Foreskin keratinocyte (primary cell): ENCODE measurements at places on chromosomes 7 and 10.

DNA sequence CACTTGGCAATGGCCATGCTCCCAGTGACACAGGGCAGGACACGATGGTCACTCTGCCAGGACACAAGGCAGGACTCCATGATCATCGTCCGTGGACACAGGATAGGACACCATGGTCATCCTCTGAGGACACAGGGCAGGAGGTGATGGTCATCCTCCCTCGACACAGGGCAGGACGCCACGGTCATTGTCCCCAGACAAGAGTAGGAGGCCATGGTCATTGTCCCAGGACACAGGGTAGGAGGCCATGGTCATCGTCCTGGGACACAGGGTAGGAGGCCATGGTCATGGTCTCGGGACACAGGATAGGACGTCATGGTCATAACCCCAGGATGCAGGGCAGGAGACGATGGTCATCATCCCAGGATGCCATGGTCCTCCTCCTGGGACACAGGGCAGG lies 289.2 kb downstream of the TCERG1L start:
- no peak for DNase-seq

DNA sequence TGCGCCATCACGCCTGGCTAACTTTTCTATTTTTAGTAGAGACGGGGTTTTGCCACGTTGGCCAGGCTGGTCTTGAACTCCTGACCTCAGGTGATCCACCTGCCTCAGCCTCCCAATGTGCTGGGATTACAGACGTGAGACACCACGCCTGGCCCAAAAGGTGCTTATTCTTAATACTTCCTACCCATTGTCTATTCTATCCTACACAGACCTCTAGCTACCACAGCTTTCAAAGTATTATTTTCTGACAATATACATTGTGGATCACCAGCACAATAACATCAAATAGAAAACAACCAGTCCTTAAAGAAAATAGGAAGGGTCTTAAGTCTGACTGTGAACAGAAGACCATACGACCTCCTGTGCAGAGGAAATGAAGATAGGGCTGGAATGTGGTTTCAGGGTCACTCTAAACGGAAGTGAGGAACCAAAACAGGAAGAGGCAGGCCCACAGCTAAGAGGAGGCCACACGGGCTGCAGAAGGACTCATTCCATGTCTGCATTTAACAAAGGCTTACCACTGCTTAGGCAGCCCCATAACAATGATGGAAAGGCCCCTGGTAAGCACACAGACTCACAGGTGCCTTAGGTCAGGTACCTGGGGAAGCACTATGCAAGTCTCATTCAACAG lies 115.2 kb downstream of the ZFAND4 start:
- no peak for DNase-seq

DNA sequence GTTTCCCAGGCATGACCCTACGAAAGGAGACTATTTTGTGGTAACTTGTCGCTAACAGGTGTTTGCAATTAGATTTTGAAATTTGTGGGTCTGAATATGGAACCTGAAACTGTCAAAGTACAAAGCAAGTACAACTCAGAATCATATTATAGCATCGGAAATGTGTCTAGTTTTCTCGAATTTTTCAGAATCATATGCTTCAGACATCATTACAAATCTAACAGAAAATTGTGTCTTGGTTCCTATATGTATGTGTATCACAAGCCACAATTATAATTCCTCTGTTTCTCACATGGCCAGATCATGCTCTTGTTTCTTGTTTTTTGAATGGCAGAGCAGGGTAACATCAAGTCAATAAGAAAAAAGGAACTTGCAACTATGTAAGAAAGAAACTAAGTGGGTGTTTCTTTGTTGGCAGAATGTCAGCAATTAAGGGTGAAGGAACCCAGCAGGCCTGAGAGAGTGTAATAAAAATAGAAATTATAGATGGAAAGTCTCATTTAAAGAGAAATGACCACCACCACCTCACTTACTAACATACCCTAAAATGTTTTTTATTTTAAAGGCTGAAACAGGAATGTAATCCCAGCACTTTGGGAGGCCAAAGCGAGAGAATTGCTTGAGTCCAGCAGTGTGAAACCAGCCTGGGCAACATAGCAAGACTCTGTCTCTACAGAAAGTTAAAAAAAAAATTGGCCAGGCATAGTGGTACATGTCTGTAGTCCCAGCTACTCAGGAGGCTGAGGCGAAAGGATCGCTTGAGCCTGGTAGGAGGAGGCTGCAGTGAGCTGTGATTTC lies 51.3 kb downstream of the PRTFDC1 start:
- DNase-seq = no peak

GRCh38 chr10:119817991-119818888 lies 54.4 kb downstream of the MCMBP start:
- peak; percentile 42 for DNase-seq

- DNase-seq = peak; percentile 76
Observed at GRCh38 chr10:4691776-4692175, 134.2 kb upstream of the AKR1E2 start.

GRCh38 chr7:101917566-101917965 lies 100.1 kb downstream of the CUX1 start:
- DNase-seq = no peak

GRCh38 chr7:129607471-129608120 lies 3.9 kb upstream of the NRF1 start:
- DNase-seq = no peak

DNA sequence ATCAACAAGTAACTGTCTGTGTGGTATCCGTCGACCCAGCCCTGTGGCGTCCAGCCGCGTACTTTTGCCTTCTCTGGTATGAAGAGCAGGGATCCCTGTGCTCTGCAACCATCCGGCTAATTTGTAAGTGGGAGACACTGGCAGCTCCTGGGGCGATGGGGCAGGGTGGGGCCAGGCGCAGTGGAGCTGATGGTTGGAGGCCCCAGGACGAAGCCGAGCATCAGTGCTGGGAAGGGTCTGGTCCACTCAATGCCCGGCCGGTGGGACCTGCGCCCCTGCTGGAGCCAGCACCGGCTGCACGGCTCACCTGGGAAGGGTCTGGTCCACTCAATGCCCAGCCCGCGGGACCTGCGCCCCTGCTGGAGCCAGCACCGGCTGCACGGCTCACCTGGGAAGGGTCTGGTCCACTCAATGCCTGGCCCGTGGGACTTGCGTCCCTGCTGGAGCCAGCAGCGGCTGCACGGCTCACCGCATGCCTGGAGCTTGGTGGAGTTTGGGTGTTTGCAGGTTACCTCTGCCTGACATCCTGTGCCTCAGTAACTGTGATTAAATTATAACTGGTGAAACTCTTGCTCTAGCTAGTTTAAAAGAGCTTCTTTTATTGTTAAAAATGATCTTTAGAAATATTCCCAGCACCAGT lies 96.1 kb downstream of the NKX6-2 start:
- no peak for DNase-seq

DNA sequence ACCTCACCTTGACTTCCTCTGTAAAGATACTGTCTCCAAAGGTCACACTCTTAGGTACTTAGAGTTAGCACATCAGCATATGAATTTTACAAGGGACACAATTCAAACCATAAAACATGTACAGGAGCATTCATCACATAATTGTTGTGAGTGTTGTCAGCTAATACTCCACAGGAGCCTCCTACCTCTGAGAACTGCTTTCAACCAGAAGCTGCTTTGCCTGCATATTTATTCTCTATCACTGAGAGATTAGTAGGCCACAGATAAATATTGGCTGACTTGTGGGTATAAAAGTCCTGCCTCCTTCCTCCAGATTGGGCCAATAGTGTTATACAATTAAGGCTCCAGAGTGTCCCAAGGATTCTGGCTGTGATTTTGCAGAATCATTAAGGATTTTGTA lies 1207.0 kb downstream of the XPNPEP1 start:
- DNase-seq = no peak

- DNase-seq = no peak
Observed at GRCh38 chr7:75054744-75055143, 18.9 kb downstream of the RCC1L start.

DNA sequence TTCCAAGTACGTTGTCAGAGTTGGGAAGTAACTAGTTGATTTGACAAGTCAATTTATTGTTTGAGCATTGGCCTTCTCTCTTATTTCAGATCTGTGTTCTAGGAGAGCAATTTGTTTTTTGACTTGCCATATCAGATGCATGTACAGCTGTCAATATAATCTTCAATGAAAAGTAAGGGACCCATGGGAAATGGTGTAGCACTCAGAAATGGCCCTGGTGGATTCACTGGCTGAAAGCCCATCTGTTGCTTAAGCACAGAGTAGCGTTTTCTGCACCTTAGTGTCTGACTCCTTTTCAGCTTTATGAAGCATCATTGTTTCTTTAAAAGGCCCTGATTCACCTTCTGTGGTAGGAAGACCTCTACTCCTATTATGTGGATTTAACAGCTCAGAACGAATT lies 10.2 kb downstream of the GARS1 start:
- no peak for DNase-seq

- no peak for DNase-seq
Observed at GRCh38 chr7:140982508-140982907, 32.2 kb downstream of the MRPS33 start.

DNA sequence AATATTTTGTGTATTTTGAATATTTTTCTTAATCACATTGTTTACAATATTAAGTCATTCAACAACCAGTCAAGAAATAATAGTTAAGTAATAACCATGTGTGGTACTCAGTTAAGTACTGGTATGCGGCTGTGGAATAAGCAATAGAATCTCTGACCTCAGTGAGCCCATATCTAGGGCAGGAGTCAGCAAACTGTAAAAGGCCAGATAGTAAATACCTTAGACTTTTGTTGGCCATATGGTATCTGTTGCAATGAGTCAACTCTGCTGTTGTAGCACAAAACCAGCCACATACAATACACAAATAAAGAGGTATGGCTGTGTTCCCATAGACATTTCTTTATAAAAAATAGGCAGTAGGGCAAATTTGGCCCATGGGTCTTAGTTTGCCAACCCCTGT lies 311.6 kb upstream of the SEMA3A start:
- no peak for DNase-seq

GRCh38 chr10:17891435-17891834 lies 60.3 kb upstream of the SLC39A12 start:
- DNase-seq = no peak

DNA sequence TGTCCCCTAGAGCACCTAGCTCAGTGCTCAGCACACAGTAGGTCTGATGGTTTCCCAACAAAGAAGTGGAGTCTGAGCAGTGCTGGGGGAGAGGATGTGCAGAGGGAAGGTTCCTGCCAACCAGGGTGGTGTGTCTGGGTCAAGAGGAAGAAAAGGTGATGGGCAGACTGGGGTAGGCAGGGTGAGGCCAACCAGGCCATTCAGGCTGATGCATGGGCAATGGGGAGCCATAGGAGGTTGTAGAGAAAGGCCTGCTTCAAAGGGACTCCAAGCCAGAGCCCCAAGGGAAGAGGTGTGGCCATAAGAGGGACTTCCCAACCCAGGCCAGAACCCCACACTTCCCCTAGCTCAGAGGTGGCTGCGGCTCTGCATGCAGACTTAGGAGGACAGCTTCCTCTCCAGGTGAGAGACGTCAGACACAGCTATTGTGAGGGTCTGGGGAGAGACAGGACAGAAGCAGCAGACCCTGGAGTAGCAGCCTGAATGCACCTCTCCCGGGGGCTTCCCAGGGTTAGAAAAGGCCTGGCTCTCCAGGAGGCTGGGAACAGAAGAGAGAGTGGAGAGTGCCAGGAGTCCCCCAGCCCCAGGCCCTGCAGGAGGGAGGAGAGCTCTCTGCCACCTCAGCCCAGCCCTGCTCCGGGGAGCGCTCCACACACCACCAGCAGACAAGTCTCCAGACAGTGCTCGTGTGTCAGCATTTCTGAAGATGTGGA lies 87.4 kb upstream of the ZMIZ1 start:
- no peak for DNase-seq

DNA sequence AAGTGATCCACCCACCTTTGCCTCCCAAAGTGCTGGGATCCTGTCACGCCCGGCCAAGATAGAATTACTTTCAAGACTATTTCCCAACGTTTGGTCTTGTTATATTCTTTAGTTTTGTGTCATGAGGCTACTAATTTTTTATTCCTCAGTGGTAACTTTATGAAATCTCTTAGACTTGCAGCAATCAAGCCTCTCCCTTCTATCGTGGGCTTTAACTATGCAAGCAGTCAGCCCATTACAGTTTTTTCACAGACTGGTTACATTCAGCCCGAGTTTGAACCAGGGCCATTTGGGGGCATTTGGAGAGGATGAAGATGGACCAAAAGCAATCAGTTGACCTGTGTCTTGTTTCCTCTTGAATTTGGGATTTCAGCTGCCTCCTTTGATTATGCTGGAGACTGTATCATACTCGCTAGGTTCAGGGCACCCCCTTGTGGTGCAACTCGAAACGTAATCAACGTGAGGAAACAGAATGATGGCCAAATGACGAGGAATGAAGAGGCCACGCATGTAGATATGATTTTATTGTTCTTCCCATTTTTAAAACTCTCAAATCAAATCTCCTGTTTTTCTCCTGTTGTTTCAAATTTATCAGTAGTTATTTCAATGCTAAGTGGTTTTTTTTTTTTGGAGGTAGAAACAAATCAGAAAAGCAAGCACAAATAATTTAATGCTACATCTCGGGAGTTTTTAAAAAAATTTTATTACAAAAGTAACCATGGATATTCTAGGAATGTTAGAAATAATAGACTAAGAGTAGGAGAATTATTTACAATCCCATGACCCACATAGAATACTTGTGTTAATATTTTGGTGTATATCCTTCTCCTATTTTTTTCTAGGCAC lies 151.6 kb downstream of the KIAA1217 start:
- DNase-seq = peak; percentile 57

DNA sequence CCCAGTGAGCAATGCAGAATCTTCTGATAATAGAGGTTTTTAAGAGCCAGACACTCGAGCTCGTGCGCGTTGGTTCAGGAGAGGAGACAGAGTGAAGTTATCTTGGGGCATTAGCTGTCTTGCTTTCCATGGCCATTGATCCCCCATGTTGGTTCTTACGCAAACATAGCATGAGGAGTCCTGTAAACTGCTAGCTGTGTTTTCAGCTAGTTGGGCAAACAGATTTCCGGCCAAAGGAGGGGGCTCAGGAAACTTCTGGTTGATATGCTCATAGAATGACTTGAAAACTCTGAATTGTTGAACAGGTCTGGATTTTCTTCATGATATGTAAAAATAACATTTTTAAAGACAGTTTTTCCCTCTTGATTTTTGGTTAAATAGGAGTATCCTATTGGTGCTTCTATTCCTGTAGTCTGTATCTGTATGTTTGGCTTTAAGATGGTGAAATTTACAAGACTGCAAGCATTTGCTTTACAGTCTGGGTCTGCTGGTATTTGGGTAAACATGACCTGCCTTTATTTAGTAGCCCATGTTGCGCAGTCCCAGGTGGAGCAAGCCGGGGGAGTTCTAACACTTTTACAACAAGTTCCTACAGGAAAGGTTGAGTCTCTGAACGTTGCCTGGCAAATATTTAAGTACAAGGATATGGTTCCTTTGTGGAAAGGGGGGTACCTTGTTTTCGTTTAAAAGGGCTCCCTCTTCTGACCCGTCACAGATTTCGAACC lies 218.4 kb upstream of the KCND2 start:
- DNase-seq = peak; percentile 13

GRCh38 chr7:333393-333764 lies 43.4 kb downstream of the FOXL3 start:
- DNase-seq = no peak

DNA sequence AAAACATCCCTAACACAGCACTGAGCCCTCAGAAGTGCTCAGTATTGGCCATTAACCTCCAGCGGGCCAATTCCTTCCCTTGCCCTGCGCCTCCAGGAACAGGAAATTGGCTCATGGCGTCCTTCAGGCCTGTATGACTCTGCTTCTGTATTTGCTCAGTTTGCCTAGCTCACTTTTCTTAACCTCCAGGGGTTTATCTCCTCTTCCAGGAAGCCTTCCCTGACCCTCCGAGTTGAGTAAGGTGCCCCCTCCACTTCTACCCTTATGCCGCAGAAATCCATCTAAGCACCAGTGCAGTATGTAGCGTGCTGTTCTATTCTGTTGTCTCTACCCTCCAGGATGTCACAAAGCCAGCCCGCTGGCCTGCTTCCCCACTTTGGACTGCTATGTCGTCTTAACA lies 1.1 kb upstream of the SFXN4 start:
- DNase-seq = no peak
